ENCODE measurements at places on chromosomes 13 and 19.

DNA sequence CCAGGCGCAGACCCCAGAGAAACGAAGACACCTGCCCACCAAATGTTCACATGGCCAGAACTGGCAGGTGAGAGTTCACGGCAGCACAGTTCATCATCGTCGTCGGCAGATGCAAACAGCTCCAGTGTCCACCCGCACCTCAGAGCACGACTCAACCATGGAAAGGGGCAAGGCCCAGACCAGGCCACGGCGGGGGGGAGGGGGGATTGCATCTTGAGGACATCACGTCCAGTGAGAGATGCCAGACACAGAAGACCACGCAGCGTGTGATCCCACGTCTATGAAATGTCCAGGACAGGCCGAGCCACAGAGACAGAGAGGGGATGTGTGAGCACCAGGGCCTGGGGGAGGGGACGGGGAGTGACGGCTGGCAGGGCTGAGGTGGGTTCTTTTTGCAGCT lies 7.3 kb downstream of the RNF126 start:
- DNase-seq = no peak

DNA sequence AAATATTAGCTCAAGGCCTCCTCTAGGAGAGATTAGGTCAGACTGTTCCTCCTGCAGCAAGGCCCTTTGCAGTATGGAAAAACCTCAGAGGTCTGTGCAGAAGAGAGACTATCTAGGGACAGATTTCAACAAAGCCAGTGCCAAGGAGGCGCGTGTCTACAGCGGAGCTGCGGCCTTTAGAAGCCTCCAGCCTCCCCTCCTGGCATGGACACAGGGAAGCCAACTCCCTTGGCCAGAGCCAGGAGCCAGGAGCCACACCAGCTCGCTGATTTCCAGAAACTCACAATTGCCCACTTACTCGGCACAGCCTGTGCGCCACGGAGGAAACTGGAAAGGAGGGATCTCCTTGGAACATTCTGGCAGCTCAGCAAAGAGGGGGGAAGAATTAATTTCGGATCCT lies 63.4 kb downstream of the INSR start:
- DNase-seq = no peak

DNA sequence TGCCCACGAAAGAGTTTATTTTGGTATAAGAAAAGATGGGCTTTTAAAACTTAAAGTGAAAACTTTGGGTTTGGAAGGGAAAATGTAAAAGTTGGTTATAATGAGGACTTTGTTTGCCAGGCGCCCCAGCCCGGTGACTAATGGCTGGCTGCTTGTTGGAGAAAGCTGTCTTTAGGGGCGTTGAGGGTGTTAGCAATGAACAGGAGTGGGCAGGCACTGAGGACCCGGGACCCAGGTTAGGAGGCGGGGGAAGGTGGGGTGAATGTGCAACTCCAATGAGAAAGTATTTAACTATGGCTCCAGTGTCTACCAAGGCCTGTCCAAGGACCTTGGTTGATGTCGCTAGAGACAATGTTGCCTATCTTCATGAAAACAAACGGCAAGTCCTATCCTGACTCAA lies 118.6 kb downstream of the ZNF536 start:
- DNase-seq = no peak

- DNase-seq = no peak
Measured at GRCh38 chr19:17807731-17808316, 12.9 kb downstream of the B3GNT3 start.

DNA sequence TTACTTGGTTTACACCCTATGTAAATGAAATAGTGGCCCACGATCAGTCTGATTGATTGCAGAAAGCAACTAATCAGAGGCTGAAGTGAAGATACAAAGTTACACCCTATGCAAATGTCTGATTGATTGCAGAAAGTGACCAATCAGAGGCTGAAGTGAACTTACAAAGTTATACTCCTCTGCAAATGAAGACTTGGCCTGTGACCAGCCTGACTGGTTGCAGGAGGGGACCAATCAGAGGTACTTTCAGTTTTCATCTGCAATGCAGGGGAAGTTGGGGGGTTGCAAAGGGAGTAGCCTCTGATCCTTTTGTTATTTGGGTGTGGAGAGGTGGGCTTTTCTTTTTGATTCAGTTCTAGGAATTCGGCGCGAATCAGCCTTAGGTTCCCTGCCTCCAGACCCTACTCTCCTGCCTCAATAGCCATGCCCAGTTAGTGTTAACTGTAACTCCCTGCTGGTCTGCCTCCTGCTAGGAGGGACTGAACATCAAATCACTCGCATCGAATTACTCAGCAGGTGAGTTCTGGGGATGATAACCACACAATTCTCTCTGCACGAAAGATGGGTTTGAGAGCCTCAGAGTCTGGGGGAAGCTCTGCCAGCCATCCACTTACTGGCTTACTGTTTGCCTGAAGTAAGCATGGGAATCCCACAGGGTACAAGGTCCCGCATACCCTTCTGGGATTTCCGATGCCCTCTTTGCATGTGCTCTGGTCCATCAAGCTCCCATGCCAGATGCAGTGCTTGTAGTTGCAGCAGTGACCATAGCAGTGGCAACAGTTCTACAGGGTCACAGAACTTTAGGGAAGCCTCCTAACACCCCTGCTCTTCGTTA lies 7.5 kb downstream of the ARL11 start:
- DNase-seq = no peak

DNA sequence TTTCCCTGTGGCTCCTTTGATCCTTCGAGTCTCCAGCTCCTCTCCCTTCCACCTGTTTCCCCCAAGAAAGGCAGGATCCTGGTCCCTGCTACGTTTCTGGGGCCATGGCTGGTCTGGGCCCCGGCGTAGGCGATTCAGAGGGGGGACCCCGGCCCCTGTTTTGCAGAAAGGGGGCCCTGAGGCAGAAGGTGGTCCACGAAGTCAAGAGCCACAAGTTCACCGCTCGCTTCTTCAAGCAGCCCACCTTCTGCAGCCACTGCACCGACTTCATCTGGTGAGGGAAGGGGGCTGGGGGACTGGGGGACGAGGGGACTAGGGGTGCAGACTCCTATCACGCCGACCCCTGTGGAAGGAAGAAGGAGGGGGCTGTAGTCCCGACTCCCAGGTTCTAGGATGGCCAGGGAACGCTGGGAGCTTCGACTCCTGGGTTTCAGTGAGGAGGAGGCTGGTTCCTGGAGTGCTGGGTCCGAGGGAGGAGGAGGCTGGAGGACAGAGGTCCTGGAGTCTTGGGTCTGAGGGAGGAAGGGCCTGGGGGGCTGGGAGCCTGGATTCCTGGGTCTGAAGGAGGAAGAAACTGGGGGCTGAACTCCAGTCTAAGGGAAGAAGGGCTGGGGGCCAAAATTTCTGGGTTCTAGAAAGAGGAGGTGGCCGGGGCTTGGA lies 524 bp downstream of the PRKCG start:
- DNase-seq = no peak

DNA sequence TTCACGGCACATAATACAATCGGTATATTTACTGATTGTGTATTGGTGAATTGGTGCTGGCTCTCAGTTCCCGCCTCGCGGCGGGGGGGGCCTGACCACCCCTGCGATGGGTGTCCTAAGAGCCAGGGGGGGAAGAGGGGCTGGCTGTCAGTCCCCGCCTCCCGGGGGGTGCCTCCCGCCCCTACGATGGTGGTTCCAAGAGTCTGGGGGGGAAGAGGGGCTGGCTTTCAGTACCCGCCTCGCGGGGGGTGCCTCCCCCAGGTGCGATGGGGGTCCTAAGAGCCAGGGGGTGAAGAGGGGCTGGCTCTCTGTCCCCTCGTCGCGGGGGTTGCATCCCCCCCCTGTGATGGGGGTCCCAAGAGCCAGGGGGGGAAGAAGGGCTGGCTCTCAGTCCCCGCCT lies 2321.8 kb upstream of the PCDH20 start:
- no peak for DNase-seq

GRCh38 chr19:54418030-54418929 lies 3.0 kb downstream of the TTYH1 start:
- no peak for DNase-seq

- no peak for DNase-seq
Measured at GRCh38 chr13:100461309-100462030, 127.1 kb downstream of the GGACT start.

DNA sequence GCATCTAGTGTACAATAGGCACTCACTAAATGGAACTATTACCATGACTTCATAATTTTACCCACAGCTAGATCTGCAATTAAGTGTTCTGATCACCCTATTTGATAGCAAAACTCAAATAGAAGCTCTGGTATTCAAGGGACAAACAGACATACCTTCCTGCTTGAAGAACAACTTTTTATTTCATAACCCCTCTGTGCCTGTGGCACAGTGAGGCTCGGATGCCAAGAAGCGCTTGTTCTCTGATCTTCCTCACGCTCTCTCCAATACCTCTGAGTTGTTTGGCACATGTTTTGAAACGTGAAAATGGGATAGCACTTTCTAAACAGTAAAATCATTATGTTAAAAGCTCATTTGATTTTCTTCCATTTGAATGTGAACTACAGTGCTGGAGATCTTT lies 232.0 kb downstream of the KLF5 start:
- DNase-seq = no peak

DNA sequence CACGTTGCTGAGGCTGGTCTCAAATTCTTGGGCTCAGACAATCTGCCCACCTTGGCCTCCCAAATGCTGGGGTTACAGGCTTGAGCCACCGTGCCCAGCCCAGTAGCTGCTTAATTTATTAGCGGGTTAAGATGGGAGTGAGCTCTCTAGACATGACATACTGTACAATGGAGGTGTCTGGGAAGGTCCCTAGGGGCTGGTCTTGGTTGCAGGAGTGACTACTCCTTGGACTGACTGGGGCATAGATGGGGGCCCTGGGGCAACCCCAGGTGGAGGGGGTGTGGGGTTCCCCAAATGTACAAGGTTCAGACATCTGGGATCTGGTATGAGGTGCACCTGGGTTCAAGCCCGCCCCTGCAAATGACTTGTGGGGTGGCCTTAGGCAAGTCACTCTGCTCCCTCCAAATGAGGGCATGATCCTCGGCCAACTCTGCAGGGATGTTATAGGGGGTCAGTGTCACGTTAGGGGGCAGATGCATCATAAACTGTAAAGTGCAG lies 12.8 kb downstream of the CIB3 start:
- DNase-seq = no peak

DNA sequence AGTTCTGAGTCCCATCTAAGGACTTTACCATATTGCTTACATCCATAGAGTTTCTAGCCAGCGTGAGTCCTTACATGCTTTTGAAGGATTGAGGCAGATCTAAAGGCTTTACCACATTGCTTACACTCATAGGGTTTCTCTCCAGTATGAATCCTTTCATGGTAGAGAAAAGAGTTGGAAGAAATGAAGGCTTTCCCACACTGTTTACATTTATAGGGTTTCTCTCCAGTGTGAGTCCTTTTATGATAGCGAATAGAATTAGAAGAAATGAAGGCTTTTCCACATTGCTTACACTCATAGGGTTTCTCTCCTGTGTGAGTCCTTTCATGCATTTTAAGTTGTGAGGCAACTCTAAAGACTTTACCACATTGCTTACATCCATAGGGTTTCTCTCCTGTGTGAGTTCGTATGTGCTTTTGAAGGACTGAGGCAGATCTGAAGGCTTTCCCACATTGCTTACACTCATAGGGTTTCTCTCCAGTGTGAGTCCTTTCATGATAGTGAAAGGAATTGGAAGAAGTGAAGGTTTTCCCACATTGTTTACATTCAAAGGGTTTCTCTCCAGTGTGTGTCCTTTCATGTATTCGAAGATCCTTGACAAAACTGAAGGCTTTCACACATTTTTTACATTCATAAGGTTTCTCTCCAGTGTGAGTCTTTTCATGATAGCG lies 8.4 kb upstream of the ZNF433 start:
- DNase-seq = no peak

DNA sequence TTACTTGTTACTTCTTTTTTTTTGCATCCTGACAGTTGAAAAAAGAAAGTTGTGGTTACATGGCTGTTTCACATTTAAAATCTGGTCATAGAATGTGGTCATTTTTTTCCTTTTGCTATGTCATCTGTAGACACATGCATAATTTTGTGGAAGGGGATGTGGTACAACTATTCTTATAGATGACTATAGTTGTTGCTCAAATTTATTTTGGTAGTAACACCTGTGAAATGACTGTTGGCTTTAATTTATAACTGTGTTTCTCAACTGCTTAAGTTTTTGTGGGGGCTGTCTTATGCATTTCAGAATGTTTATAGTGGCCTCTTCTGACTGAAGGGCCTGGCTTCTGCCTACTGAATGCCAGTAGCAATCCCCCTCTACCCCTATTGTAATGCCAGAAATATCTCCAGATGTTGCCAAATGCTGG lies 130.5 kb downstream of the PAN3 start:
- no peak for DNase-seq

DNA sequence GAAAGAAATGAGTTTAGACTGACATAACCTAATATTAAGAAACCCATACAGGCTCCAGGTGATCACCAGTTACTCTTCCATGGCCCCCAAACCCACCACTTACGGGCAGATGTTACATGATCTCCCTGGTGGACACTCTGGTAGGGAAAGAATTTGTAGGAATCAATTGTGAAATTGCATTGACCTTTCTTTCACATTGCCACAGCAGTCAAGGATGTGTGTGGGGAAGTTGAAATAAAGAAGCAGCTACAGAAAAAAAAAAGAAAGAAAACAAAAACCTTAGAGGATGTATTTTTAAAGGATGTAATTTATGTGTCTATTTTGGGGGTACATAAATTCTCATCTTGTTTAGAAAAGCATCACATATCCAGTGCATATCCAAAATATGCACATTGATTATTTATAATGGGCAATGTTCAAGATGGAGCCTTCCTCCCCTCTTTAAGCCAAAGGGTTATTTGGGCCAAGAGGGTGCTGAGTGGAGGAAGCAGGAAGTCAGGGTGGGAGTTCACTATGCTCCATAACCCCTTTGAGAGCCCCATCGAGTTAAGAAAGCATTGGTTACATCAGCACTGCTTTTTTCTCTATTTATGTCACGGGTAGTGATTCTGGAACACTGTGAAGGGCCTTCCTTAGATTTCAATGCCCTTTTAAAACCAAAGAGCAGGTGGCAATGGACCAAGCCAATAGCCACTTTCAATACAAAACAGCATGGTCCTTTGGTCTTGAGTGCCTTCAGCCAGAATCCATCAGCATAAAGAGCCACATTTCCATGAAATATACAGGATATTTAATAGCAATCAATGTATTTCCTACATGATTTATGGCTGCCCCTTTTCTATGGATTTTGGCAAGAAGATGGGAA lies 169.6 kb downstream of the LACC1 start:
- DNase-seq = no peak

- DNase-seq = no peak
Measured at GRCh38 chr13:110559429-110559943, 2.0 kb downstream of the RAB20 start.

DNA sequence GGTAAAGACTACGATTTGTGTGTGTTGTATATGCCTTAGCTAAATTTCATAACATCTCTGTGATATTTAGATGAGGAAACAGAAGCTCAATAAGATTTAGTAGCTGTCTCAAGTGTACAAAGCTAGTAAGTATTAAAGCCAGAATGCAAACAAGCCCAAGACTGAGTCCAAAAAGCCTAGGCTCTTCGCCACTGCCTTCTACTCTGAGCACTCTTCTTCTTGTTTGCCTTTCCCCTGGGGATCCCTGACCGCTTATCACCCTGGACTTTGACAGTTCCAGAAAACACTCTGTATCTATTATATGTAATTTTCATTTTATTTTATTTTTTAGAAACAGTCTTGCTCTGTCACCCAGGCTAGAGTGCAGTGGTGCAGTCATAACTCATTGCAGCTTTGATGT lies 5.8 kb downstream of the TM9SF2 start:
- DNase-seq = no peak

Measured in T-helper 9 cell (primary cell).